ENCODE measurements at places on chromosomes 7 and 10.
A peak's percentile ranks its signal among the peaks of the same experiment; 100 is the strongest.

DNA sequence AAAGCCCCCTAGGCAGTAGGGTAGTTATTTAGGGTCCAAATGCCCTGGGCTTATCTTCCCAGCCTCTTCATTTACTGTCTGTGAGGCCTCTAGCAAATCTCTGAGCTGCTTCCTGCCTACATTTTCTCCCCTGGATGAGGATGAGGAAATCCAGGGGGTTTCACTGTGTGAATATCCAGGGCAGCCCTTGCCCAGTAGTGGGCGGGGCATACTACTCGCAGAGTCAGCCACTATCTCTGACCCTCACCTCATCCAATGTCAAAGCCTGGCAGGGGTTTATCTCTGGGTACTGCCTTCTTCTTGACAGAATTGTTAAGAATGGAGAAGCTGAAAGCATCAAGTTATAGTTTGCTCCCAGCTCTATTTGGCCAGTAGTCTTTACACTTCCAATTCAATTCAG, 48.9 kb downstream of the CUZD1 start:
- no peak for DNase-seq

- no peak for DNase-seq
Measured at GRCh38 chr10:68900427-68901104, 549 bp upstream of the DDX50 start.

GRCh38 chr7:24025094-24025493, 258.9 kb upstream of the NPY start:
- DNase-seq: peak; percentile 82

GRCh38 chr7:151237244-151238189, 5.2 kb downstream of the CHPF2 start:
- DNase-seq: no peak

GRCh38 chr10:110002801-110003523, 4.8 kb upstream of the ADD3 start:
- no peak for DNase-seq

DNA sequence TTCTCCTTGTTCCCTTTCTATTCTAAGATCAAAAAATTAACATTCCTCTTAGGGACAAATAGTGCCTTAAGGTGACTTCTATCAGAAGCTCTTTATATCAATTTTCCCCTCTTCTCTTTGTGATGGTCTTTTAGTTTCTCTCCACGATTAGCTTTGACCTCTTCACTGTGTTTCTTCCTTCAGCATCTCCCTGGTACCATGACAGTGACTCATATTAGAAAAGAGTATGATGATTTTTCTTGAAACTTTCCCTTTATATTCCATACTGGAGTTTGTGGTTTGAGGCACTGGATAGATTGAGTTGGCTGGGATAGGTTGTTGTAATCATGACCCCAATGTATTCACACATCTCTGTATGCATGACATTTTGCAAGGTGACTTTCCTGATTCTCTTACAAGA, 335.6 kb upstream of the GLI3 start:
- DNase-seq: peak; percentile 52

- no peak for DNase-seq
Measured at GRCh38 chr10:5292196-5292735, 72.5 kb upstream of the UCN3 start.

DNA sequence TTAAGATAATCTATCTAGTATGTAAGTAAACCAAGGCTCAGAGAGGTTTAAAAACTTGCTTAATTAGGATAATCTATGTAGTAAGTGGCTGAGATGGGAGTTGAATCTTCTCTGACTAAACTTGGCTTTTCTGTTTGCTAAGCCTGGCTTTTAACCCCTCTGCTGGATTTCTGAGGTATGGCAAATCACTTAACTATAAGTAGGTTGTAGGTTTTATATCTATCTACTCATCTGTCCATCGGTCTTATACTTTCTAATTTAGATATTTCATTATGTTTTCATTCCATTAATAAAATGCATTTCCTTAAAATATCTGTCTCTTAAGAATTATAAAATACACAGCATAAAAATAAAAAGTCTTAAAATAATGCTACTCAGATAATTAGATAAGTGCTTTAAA, 59.4 kb downstream of the ST7 start:
- DNase-seq: peak; percentile 80

GRCh38 chr10:125080296-125080695, 80.1 kb downstream of the CTBP2 start:
- no peak for DNase-seq

DNA sequence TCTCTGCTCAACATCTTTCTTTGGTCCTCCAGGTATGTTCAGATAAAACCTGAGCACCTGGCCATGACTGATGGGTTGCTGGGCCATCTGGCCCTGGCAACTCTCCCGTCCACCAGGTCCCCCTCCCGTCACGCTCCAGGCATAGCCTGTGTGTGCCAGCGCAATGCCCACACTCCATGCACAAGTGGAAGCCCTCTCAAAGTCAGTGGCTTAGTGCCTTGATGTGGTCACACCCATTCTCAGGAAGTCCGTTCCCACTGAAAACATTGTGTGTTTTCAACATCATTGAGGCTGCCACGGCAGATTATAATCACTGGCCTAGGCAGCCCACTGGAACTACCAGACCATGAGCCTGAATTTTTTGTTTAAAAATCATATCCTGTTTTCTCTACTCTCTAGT, 170.6 kb upstream of the LANCL2 start:
- DNase-seq: no peak

DNA sequence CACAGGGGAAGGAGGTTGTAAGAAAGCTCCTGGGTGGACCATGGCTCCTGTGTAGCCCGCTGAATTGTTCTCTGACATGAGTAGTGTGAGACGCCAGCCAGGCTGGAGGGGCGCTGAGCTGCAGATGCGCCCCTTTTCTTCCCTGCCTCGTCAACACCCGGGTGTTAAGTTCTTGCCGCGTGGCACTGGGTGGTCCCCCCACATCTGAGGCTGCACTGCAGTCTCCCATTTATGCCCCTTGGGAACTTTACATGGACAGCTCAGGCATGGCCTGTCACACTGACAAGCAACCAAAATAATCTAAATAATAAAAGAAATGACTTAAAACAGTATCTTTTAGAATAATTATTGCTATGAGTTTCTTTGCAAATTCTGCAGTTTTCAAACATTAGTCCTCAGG, 34.6 kb upstream of the HSPA12A start:
- DNase-seq: no peak

DNA sequence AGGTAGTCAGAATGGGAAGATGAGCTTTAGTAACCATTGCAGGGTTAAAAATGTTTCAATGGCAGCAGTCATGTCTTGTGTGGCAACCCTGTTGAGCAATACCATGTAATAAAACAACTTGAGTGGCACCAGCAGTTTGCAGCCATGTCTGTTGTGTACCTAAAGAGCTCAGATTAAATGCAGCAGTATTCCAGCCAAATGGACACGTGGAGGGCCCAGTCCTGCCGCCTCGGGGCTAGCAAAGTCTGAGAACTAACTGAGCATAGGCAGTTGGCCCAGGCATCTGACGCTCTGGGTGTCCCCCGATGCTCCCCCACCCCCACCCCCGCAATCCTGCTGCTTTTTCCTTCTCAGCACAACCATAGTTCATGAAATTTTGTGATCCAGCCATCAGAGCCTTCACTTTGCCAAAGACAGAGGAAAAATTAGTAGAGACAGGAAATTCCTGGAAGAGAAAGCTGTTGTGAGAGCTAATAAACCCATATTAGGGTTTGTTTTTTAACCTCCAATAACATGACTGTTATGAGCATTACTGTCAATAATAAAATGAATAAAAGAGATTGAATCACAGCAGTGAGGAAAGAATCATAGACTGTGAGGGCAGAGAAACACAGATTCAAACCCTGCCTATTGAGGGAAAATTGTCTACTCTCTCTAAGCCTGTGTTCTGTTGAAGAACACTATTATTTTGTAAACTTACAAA, 220.6 kb upstream of the RHOBTB1 start:
- DNase-seq: no peak

DNA sequence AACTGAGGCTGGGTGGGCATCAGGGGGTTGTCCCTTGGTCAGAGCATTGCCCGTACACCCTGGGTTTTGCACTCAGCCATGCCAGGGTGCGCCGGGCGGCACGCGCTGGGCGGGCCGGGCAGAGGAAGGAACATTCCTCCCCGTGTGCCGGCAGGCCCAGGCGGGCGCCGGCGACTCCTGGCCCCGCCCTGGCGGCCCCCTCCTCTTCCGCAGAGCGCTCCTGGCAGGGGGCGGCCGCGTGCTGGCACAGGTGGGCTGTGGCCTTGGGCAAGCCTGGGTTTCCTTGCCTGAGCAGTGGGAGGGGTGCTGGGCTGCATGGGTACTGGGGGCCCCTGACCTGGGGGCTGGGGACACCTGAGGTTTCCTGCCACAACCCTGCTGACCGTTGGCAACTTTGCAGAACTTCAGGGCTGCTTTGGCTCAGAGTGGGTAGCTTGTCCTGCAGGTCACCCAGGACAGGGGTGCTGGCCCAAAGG, 3.9 kb downstream of the LFNG start:
- DNase-seq: no peak

DNA sequence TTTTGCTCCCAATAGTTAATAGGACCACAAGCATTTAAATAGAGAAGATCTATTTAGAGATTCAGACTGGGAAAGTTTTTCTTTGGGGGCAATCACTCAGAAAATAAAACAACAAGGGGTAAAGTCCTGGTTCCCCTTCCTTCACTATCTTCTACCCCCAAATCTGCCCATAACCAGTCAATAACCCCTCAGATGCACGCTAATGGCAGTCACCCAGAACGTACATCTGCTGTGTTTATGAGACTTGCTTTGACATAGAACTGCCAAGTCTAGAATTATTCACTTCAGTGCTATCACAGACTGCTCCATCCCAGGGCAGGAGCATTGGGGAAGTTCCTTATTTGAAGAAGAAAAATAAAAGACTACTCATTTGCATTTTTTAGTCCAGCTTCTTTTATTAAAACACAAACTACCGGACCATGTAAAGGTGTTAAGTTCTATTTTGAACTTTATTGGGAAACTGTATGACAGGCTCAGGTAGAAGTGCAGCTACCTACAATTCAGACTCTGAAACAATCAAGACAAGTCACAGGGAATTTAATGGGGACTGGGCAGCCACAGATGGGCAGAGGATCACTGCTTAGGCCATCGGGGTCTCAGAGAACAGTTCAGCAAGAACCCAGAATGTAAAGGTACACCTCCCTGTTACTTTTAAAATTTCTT, 38.4 kb downstream of the ANK3 start:
- no peak for DNase-seq

DNA sequence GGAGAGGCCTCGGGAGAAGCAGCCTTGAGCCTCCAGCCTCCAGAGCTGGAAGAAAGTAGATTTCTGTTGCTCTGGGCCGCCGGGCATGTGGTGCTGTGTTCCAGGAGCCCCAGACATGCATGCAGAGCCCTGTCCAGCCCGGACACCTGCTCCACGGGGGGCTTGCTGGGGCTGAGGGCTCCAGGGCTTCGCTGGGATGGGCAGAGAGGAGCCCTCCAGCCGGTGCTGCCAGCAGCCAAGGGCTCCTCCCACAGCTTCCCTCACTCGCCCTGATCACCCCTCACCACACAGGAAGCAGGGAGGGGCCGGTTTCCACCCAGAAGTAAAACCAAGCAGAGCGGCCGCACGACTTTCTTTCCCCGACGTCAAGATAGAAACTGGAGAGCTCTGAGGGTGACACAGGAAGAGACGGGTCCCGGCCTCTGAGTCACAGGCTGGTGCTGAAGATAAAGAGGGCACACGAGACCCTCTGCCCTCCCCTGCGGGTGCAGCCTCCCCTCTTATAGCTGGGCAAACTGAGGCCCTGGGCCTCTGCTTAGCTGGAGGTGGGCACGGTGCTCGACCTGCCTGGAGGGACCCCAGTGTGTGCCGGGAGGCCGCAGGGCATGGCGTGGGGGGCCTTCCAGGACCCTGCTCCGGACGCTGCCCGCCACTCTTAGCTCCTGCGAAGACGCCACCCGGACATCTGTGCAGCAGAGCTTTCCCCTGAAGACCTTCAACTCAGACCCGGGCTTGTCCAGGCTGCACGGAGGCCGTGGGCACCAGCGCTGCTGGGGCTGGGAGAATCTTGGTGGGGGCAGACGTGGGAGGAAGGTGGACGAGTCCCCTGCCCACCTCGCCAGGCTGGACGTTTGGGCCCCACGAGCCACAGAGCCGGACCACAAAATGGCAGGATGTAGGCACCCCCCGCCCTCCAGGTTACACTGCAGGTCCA, 31.1 kb downstream of the ADAP1 start:
- peak; percentile 65 for DNase-seq

DNA sequence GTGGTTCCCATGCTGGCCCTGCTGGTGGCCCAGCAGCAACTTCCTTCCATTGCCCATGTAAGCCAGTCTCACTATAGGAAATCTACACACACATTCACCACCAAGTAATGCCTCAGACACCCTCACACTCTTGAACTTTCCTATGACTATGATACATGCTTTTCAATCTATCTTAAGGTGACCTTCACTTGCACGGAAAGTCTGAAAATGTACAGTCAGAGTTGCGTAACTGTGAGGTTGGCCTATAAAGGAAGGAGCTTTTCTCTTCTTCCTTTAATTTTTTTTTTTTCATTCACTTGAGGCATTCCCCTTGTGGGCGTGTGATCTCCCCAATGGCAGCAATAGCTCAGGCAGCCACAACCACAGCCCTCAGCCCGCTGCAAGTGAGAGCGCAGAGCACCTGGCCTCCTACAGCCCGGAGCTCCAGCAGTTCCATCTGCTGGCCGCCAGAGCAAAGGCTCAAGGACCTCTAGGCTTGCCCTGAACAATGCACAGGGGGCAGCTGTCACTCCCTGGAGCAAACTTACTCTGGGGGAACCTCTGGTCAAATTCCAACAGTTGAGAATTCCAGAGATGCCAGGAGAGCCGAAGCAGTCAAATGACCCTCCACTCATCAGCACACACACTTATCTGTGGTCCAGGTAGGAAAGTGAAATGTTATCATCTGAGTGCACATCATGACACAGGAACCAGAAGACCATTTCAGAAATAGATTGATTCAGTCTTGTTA, 123.1 kb upstream of the ADO start:
- no peak for DNase-seq

GRCh38 chr10:125462845-125463244, 220.1 kb downstream of the TEX36 start:
- no peak for DNase-seq

DNA sequence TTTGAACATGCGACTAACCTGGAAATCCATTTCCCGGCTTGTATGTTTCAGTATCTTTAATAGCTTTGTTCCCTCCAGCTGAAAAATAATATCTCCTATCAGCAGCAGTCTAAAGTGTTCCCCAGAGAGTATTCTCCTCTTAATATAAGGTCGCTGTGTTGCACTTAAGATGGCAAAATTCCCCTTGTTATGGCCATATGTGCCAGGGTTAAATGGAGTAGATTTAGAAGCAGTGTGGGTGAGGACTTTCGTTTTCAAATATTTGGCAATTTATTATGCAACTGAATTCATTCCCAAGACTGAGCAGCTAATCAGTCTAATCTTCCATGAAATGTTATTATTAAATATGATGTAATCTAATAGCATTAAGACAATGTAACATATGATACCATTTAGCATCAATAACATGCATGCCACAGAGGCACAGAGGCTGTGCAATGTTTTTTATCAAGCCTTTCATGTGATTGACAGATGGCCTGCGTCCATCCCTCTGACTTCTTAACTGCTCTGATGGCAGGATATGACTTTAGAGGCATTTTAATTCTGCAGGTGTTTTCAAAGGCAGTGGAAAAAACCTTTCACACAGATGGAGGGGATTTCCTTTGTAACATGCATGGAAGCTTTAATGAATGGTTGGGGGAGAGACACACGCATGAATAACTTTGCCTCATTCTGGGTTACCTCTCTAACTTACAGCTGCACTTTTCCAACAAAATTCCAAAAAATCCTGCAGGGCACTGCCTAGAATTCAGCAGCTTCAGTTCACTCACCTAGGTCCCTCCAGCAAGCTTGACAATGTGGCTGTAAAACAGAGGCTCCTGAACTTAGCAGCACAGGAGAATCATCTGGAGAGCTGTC, 55.1 kb upstream of the ZPBP start:
- DNase-seq: no peak

GRCh38 chr10:69742356-69742695, 59.4 kb upstream of the COL13A1 start:
- DNase-seq: no peak

- DNase-seq: no peak
Measured at GRCh38 chr10:3720228-3721019, 64.6 kb downstream of the KLF6 start.

All from COLO829 (cell line).